Fibroblast of skin of left biceps (primary cell): ENCODE measurements at places on chromosomes 7 and 10.

DNA sequence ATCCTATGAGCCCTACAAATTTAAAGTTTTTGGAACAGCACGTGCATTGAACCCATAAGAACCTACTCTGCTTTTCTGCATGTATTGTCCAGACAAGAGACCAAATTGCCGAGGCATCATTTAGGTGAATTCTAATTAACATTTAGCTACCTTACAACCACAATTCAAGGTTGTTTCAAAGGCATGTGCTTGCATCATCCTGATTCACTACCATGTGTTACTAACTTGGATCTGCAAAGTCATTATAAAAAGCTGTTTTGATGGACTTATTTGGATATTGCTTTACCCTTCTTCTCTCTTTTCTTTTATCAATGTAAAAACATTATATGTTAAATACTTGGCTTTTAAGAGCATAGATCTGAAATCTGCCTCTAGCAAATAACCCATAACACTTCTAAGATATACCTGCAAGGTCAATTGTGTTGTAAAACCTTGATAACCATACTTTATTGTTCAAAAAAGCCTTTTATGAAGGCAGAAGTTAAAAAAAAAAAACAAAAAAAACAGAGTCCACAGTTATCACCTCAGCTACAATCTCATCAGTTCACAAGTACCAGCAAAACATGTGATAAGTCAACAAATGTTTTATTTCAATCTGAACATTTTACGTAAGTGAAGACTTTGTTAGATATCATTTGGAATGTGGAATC is 51.9 kb downstream of the CFTR start:
- no peak for DNase-seq

DNA sequence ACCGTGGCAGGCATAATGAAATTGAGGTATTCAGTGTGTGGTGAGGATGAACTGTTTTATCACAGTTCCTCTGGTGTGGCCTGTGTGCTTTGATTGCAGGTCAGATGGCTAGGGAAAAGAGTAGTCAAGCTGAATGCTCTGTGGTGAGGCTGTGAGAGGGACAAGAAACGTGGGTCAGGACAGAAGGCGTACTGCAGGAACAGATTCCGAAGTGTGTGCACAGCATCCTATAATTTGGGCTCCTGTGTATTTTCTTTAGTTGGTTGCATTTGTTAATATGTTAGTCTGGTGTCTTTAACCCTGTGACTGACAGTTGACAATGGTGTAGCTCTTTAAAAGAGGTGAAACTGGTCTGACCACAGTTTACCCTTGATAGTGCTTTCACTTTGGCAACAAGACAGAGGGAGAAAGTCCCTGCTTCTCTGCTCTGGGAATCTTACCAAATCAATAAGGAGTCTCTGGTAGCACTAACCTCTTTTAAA is 76.5 kb downstream of the AUTS2 start:
- no peak for DNase-seq

DNA sequence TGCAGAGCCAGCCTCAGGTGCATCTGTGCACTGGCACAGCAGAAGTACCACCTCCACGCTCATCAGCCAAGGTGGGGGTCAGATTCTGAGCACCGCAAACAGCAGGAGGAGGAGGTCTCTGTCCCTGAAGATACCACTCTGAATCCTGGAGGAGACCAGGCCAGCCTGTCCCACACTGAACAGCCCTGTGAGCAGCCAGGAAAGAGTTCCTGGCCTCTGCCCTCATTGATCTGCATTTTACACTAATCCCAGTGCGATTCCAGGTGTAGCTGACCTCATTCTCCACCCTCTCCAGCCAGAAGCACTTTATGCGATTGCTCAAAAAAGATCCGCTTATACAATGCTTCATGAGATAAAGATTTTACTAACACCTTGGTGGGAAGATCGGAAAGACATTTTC is 99.1 kb upstream of the CACUL1 start:
- no peak for DNase-seq

DNA sequence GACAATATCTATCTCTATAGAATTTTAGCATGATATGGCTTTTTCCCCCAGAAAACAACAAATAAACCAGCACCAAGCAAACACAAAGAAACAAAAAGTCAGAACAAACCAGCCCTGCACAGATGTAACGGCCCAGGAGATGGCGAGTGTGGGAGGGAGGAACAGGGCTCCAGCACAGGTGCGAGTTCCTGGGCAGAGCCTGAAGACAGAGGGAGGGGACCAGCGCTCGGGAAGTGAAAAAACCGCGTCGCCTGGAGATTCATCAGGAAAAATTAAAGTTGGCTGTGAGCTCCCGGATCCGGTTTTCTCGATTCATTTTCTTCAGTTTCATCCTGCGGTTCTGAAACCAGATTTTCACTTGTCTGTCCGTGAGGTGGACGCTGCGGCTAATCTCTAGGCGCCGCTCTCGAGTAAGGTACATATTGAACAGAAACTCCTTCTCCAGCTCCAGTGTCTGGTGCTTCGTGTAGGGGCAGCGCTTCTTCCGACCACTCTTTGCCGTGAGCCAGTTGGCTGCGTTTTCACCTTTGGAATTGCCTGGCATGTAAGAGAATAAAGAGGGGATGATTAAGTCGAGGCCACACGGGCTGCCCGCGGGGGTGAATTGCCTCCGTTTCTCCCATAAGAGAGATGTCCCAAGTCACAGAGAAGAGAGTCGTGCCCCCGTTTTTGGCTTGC is 2.3 kb downstream of the HOXA10 start:
- no peak for DNase-seq

- DNase-seq: no peak
These were observed 31.9 kb downstream of the FKBP6 start for GRCh38 chr7:73359746-73360375.
